ENCODE measurements at places on chromosomes 16 and 17. TPM values are rescaled to one million over a fixed set of nuclear protein-coding genes. Genes with fewer than 3 reads are reported as not detected.

SULT1A4 gene
- total RNA-seq = 0.75 TPM

RASL10B gene
- total RNA-seq = 3.2 TPM

WNK4 gene
- 0.19 TPM for total RNA-seq

PRR35 gene
- total RNA-seq = 0.61 TPM

RUNDC3A gene
- 0.56 TPM for total RNA-seq

ZDHHC1 gene
- total RNA-seq = 10.3 TPM

CCDC200 gene
- not detected for total RNA-seq

GPR142 gene
- 0.22 TPM for total RNA-seq

ZG16 gene
- 0.31 TPM for total RNA-seq
